Stimulated activated CD8-positive, alpha-beta memory T cell treated with anti-CD3 and anti-CD28 coated beads, Interleukin-15, amount 100 ng/mL, for 4 hours (primary cell): ENCODE measurements at places on chromosomes 7 and 10.

DNA sequence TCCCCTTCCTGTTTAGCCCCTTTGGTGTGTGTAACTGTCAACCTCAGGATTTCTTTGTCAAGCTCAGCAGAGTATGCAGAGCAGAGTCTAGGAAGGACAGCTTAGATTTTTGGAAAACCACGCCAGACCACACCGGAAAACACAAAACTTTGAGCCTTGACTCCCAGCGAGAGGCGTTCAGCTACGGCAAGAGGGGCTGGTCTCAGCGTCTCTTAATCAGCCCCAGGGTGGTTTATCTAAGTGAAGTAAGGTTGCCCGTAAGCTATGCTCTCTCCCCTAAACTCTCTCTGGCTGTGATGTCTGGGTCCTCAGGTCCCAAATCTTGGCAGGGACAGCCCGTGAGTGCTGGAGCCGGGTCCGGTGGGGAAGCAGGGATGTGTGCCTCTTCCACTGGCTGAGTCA, 230.9 kb downstream of the KLF6 start:
- DNase-seq: no peak

- DNase-seq: no peak
These were observed 339.8 kb downstream of the FRMD4A start for GRCh38 chr10:13990946-13991345.

GRCh38 chr10:72013202-72013945, 49.2 kb downstream of the CHST3 start:
- no peak for DNase-seq

DNA sequence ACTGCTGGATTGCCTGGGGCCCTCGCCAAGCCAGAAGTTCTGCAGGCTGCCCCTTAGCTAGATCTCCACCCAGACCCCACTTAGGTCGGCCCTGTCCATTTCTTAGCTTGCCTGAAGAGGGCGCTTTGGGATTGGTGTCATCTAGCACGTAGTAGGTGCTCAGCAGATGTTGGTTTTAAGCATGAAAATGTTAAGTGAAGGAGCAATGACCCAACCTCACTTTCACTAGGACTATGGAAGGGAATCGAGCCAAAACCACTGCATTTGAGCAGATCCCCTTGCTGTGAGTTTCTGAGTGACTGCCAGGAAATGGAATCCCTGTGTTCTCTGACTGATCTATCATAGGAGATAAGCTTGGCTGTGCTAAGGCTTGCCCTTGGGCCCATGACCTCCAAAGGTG, 131.7 kb upstream of the EEPD1 start:
- DNase-seq: no peak

- no peak for DNase-seq
These were observed 340.2 kb downstream of the CDC14C start for GRCh38 chr7:49264530-49264929.

- DNase-seq: no peak
These were observed 125.8 kb downstream of the EGFR start for GRCh38 chr7:55144333-55145317.

GRCh38 chr7:73681031-73681430, 2.2 kb downstream of the DNAJC30 start:
- DNase-seq: no peak

GRCh38 chr7:31070991-31071644, 19.0 kb downstream of the ADCYAP1R1 start:
- no peak for DNase-seq

GRCh38 chr7:26655781-26656180, 208.6 kb downstream of the SKAP2 start:
- no peak for DNase-seq

DNA sequence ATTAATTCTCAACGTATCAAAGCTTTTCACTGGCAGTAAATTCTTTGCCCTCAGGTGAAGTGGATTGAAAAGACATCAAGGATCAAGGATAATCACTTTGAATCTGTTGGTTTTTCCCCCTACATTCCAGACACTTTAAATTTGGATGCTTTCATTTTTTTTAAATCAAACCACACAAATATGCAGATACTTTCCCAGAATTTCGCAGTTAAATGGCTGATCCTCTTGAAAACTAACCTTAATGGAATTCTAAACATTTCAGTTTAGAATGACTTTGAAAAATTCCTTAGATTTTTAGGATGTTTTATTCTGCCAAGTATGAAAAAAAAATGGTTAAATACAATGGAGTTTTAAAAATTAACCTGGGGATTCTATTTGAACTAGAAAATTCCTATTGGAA, 325.9 kb downstream of the GFRA1 start:
- no peak for DNase-seq

DNA sequence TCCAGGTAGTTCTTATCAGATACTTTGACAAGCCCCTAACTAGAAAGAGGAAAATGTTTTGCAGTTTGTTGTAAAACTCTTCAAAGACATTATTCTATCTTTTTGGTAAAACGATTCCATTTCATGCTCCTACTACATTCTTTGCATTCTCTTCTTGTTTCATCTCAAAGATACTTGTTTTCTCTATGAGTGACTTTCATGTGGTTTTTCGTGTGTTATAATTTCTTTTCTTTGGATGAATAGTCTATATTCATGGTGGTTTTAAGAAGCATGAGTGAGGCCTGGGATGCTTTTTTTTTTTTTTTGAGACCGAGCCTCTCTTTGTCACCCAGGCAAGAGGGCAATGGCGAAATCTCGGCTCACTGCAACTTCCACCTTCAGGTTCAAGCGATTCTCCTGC, 292.5 kb upstream of the LYZL1 start:
- DNase-seq: no peak
